ENCODE measurements at places on chromosomes 1 and 21. TPM values are rescaled to one million over a fixed set of nuclear protein-coding genes. Genes with fewer than 3 reads are reported as not detected.

Gene EDN2
- total RNA-seq, result not detected

GRCh38 chr21:14557413-14557812 lies 11.3 kb upstream of the SAMSN1 start:
- no peak for DNase-seq

Gene KRTAP12-1
- total RNA-seq, result not detected

DNA sequence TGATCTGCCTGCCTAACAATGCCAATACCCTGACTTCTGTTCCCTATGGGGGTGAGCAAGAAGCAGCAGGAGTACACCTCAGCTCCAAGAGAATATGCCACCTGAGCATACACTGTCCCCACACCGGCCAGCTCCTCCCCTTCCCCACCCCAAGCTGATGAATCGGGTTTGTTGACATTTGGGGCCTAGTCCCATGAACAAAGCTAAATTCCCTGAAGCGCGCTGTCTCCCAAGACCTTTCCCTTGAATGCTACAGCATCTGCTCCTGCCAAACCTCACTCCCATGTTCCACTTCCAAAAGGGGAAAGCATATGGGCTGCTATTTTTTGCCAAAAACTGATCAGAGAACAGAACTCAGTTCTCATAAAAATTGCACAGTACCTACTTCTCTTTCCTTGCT lies 220.4 kb upstream of the CAMK1G start:
- DNase-seq, result no peak

DNA sequence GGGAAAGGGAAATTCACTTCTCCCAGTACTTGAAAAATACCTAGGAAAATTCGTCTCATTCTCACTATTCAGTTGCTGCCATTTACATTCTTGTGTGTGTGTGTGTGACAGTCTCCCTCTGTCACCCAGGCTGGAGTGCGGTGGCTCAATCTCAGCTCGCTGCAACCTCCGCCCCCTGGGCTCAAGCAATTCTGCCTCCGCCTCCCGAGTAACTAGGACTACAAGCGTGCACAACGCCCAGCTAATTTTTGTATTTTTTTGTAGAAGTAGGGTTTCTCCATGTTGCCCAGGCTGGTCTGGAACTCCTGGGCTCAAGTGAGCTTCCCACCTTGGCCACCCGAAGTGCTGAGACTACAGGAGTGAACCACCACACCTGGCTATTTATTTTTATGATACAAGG lies 1.2 kb downstream of the SNAPIN start:
- DNase-seq, result no peak

DNA sequence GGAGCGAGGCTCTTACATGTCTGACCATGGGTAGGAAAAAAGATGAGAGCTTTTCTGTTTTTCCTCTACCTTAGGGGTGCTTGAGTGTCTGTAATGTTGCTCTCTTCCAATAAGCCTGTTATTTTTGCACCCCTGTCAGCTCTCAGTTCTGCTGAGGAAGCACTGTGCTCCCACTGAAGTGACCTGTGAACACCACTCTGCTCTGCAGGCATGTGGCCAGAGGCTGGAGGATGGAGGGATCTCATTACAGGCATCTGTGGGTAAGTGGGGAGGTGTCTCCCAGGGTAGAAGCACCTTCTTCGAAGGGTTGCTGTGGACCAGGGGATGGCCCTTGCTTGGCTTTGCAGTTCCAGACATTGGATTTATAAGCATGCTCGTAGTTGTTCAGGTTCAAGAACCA lies 56.8 kb upstream of the RBM15 start:
- no peak for DNase-seq

Gene REN
- not detected for total RNA-seq

GRCh38 chr1:212671342-212672031 lies 28.2 kb downstream of the BATF3 start:
- DNase-seq, result no peak

Gene HSD3B1
- total RNA-seq, result not detected

DNA sequence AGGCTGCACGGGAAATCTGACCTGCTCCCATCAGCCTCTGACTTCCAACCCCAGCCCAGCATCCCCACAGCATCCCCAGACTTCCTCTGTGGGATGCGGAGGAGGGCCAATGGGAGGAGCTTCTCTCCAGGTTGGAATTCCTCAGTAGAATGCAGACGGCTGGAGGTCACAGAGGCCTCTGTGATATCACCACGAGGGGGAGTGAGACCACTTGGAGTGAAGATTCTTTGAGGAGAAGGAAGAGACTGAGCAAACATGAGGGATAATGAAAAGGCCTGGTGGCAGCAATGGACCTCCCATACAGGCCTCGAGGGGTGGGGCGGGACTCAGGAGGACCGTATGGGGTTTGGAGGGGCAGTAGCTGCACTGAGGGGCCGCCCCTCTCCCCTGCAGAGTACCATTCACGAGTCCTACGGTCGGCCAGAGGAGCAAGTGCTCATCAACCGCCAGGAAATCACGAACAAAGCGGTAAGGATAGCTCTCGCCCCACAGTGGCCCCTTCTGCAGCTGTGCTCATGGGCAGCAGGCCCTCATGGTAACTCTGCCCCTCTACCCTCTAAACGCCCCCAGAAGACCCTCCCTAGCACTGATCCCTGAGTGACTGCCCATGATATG lies at the start of gene CATSPER4:
Gene CATSPER4, plus strand, starts transcription at position 230 of the 615 bp plus-strand sequence. Its CDS starts 26 bp downstream, at position 256.
- DNase-seq, result peak; percentile 17

Gene TSTD1
- total RNA-seq, result 6.0 TPM

- no peak for DNase-seq
Measured at GRCh38 chr1:247322849-247323586, 8.6 kb downstream of the ZNF496 start.

Gene AGO4
- total RNA-seq, result 42.9 TPM

Measured in dermis microvascular lymphatic vessel endothelial cell (primary cell).